ENCODE measurements at places on chromosomes 12 and 14.

GRCh38 chr12:69903548-69903947 is 78.5 kb downstream of the MYRFL start:
- DNase-seq, result no peak

- DNase-seq, result no peak
These were observed 103.5 kb downstream of the SYNE2 start for GRCh38 chr14:63956326-63956725.

DNA sequence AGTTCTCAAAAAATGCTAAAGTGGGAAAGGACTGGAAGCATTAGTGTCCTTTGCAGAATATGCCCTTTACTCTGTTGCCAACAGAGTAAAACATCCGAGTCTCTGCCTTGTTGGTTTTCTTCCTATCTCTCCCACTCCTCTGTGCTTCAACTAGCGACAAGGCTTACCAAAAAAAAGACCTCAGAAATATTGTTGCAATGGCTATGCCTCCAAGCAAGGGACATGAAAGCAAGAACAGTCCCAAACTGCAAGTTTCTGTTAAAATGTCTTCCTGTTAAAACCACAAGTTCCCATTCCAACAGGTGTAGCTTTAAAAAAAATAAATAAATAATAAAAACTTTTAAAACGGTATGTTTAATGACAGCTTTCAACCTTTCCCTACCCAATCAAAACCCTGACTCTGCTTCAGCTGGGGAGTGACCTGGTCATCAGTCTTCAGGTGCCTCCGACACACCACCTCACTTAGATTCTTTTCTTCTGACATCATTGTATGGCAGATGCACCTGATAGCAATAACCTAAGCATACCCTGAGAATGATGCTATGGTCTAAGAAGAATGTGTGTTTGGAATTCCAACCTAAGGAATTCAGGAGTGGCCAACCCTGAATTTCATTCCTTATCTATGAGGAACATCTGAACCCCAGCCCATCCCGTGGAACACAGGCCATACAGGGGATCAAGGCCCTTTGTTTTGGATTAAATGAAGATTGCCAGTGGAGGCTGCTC is 81.0 kb downstream of the RPS29 start:
- no peak for DNase-seq

DNA sequence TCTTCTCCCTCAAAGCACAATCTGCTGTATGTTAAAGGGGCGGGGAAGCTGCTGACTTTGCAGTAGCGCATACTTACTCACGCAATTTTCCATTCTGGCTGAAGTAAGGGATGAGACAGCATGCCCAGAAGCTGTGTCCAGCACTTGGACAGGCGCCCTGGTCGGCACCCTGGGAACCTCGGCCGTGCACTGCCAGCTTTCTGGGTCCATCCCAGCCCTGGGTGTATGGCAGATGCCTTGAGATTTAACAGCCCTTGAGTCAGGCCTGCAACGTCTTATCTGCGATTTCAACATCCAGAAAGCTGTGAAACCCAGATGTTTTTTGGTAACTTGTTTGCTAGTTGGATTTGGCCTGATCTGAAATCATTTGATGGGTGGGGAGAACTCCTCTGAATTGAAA is 16.1 kb downstream of the EML1 start:
- DNase-seq, result peak; percentile 71

- DNase-seq, result no peak
These were observed 627 bp downstream of the CPM start for GRCh38 chr12:68932128-68932960.

- no peak for DNase-seq
These were observed 30.9 kb downstream of the ABCB9 start for GRCh38 chr12:122935318-122935717.

- DNase-seq, result no peak
These were observed 16.9 kb upstream of the GXYLT1 start for GRCh38 chr12:42161529-42161928.

GRCh38 chr14:50967790-50968189 is 23.5 kb upstream of the PYGL start:
- DNase-seq, result no peak

DNA sequence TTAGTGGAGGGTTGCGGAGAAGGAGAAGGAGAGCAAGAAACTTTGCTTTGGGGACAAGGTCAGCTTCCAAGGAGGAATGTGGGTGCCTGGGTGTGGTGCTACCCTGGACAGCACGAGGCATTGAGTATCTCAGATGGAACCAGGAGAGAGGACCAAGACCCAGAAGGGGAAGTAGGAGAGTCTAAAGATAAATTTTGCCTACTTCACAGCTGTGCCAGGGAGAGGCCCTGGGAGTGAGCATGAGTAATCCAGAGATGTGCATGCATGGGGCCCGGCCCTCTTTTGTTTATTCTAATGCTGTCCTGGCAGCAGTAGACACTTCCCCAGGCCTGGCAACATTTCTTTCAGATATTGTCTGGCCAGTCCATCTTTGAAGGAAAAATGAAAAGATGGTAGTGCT is 49.5 kb upstream of the GNPNAT1 start:
- peak; percentile 45 for DNase-seq

GRCh38 chr14:42214981-42215491 is 608.4 kb downstream of the LRFN5 start:
- no peak for DNase-seq

DNA sequence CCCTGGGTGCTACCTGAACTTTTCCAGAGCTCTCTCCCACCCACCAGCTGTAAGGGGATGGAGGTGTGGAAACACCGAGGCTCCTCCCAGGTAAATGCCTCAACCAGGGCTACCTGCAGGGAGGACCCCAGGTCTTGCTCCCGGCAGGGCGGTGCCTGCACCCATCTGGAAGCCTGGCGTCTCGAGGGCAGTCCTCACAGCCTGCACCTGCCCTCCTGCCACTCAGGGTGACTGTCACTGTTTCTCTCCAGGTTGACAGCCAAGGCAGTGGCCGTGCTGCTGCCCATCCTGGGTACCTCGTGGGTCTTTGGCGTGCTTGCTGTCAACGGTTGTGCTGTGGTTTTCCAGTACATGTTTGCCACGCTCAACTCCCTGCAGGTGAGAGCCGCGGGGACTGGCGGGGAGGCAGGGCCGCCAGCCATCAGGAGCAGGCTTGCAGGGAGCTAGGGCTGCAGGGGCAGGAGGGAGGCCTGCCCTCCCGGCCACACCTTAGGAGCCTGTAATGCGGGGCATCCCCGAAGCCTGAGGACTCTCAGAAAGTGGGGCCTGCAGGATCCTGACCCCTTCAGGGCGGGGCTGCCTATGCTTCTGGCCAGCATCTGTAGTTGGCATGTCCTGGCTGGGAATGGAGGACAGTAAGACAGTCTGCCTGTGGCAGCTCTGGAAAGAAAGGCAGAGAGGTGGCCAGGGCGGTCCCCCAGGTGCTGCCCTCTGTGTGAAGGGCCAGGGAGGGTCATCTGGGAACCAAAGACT is 182.3 kb downstream of the ADGRD1 start:
- no peak for DNase-seq

DNA sequence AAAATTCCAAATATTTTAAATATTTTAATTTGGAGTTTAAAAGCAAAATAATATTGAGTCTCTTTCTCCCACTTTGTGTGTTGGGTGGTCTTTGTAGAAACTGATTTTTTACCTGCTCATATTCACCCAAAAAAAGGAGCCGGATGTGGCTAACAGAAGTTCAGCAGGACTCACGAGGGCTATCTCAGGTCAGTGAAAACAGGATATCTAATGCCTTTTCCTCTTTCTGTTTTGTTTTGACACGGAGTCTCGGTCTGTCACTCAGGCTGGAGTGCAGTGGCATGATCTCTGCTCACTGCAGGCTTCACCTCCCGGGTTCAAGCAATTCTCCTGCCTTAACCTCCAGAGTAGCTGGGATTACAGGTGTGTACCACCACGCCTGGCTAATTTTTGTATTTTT is 30.8 kb downstream of the COA8 start:
- DNase-seq, result no peak

GRCh38 chr14:39877577-39878190 is 445.5 kb upstream of the FBXO33 start:
- DNase-seq, result no peak

- no peak for DNase-seq
These were observed 79.6 kb downstream of the VRK1 start for GRCh38 chr14:96876747-96877146.

DNA sequence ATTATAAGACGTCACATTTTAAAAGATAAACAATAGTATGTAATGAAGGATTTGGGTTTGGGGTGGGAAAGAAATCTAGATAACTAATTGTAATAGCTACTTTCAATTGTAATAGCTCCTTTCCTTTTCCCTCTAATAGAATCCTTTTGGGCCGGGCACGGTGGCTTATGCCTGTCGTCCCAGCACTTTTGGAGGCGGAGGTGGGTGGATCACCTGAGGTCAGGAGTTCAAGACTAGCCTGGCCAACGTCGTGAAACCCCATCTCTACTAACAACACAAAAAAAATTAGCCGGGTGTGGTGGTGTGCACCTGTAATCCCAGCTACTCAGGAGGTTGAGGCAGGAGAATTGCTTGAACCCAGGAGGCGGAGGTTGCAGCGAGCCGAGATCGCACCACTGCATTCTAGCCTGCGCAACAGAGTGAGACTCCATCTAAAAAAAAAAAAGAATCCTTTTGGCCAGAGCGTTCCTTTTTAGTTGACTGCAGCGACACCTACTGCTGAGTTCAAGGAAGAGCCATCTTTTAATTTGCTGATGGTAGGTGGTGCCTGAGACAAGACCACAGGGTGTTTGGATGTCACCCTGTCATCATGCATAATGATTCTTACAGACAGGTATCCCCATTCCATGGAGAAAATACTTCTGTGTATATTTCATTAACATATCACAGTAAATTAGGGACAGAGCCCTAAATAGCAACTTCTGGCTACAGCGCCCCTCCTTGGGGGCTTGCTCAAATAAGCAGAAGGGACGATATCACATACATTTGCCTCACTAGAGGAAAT is 79.5 kb downstream of the ARMH4 start:
- DNase-seq, result peak; percentile 24

GRCh38 chr12:121575051-121575450 is 5.8 kb downstream of the KDM2B start:
- DNase-seq, result no peak

- no peak for DNase-seq
These were observed 145.6 kb downstream of the LRIG3 start for GRCh38 chr12:58774731-58775130.

DNA sequence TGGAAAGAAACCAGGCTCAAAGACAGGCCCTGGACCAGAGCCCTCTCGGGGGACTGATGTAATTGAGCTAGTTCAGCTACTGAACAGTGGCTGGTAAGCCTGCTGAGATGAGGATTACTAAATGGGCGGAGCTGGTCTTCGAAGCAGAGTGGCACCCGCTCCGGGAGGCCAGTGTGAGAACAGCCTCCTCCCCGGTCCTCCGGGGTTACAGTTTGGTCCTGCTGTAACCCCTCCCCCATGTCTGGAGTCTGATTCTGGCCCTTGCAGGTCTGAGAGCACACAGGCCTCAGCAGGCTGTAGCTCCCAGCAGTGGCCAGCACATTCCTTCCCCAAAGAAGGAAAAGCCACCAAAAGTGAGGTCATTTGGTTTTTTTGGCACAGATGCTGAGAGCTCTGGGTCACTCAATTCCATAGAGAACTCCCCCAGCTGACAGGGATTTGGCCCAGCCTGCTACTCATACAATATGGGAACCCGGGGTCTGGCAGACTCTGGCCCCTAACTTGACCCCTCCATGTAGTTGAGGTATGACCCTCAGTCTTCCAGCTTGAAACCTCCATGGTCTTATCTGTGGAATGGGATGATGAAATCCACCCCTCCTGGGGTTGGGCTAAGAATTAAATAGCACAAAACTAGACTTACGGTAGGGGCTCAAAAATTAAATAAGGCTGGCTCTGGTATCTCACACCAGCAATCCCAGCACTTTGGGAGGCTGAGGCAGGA is 39.0 kb downstream of the ACTN1 start:
- DNase-seq, result peak; percentile 90

DNA sequence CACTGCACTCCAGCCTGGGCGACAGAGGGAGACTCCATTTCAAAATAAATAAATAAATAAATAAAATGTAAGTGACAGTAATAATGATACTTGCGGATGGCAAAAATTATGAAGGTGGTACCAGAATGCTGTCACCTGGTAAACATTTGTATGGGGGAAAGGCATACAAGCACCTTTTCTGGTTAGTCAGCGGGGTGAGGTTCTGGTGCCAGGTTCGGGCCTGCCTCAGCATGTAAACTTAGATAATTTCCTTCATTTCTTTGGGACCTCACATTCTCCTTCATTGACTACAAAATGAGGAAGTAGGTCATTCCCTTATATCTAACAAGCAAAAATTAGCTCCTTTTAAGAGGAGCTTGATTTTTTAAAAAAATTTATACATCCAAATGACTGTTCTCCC is 10.8 kb downstream of the VTI1B start:
- no peak for DNase-seq

DNA sequence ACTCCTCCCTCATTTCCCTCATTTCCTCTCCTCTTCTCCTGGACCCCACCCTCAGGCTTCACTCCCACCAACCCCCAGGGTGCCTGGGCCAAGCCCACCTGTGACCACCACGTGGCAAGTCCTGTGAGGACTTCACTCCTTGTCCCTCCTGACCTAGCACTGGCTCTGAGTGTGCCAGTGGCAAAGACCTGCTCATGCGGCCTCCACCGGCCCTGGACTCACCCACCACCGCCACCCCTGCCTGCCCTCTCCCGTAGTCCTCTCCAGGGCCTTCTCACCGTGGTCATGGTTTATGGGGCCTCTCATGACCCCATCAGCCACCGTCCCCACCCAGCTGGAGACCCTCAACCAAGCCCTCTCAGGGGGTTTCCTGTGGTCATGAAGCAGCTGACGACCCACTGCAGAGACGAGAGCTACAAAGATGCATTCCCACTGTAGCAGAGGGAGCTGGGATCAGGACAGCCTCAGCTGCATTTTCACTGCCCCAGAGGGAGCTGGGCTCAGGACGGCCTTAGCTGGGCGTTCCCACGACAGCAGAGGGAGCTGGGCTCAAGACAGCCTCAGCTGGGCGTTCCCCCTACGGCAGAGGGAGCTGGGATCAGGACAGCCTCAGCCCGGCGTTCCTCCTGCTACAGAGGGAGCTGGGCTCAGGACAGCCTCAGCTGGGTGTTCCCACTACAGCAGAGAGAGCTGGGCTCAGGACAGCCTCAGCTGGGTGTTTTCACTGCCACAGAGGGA is 3.2 kb upstream of the C14orf180 start:
- DNase-seq, result no peak

DNA sequence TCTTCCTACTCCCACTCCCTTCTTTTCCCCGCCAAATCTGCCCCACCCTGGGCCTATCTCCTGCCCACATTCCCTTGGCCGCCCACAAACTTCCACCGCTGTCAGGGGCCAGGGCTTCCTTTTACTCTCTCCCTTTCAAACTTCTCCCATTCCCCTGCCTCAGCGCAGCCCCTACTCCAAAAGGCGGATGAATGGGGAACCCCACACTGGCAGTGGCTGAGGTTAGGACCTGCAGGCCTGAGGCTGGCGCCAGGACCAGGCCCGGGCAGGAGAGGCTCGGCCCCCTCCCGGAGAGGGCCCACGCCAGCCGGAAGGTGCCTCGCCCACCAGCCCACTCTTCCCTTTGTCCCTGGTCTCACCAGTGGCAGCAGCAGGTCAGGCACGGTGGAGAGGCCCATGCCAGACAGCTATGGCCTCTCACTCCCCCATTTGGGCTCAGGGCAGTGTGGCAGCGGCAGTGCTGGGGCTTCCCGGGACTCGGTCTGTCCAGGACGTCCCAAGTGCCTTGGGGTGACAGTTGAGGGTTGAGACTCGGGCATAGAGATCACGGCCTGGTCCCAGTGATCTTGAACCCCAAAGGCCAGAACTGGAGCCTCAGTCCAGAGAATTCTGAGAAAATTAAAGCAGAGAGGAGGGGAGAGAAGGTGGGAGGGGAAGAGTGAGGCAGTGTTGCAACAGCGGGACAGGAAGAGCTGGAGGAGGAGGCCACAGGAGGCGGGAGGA is at the start of gene TNFRSF1A:
TSS of gene TNFRSF1A (minus strand) at position 660 of the 723 bp plus-strand sequence. CDS start at position 398, 262 bp downstream.
- peak; percentile 81 for DNase-seq
